ENCODE measurements at places on chromosomes 12 and 14.

DNA sequence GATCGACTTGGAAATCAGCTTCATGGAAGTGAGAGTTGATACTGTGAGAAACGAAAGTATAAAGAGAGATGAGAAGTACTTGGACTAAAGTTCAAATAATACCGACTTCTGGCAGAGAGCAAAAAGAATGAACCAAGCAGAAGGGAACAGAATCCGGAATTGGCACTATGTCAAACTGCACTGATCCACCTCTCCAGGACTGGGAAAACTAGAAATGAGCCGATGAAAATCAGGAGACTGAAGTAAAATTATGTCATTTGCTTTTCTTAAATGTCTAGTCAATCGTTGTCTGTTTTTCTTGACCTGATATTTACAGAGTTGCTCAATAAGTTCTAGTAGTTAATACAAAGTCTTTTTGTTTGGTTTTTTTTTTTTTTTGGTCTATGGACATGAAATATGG, 163.0 kb upstream of the FOXG1 start:
- no peak for DNase-seq

DNA sequence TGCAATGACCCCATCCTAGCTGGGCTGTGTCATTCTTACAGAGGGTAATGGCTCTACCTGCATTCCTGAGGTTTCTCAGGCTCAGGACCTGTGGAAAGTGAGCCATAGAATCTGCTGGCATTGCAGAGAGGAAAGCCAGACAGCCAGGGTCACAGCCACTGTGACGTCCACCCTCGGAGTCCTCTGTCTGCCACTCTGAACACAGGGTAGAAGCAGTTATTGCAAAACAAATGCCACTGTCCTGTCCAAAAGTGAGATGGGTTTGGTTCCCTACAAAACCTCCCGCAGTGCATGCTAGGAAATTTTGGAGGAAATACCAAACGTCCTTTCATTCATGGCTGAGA, 37.8 kb downstream of the TNFAIP2 start:
- DNase-seq, result no peak

DNA sequence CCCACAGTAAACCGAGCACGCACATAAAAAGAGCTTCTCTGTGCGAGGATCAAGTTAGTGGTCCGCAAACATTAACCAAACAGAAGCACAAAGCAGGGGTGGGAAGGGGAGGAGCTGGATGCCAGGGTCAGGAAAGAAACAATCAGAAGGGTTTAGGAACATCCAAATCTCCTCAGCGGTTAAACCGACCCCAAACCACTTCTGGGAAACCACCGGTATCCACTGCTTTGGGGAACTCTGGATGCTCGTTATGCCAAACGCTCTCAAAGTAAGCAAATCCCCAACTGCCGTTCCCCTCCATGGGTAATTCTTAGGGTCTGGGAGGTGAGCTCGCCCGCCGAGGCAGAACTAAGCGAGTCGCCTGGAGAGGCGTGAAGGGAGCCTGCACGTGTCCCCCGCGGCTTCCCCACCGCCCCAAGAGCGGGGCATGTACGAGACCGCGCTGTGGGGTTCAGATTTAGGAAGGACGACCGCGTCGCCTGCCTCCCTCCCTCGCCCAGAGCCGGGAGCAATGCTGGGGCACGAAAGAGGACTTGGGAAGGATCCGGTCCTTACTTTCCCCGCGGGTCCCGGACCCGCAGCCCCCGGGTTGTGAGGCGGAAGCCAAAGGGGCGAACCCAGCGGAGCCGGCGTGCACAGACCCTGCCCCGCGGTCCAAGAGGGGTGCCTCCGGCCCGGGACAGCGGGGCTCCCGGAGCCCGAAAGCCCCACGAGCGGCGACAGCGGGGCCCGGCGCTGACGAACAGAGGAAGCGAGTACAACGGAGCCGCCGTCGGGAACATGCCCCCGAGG, 711 bp downstream of the SBNO1 start:
- peak; percentile 12 for DNase-seq

GRCh38 chr12:92641291-92641690, 61.5 kb upstream of the PLEKHG7 start:
- no peak for DNase-seq

DNA sequence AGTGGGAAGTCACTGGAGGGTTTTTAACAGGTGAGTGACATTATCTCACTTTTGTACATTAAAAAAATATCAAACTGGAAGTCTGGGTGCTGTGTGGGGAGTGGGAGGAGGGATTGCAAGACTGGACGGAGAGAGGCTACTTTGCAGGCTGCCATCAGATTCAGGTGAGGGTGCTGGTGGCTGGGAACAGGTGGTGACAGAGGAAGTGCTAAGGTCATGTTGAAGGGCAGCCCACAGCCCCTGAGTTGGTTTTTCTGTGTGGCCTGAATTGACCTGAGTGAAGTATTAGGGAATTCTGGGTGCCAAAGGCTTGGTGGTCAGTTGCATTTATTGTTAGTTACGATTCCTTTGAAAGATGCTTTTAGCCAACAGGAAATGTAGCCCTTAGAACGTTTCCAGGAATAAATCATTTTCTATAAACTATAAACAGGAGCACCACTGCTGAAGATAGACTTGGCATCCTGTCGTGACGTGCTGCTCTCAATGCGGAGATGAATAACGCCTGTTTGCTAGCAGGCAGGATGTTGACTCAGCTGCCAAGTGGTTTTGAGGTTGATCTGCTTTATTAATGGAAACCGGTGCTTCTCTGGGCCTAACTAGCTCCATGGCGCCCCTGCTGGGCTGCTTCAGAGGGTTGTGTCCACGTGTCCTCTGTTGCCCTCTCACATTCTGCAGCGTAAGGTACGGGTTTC, 707.5 kb upstream of the TMEM132C start:
- no peak for DNase-seq

DNA sequence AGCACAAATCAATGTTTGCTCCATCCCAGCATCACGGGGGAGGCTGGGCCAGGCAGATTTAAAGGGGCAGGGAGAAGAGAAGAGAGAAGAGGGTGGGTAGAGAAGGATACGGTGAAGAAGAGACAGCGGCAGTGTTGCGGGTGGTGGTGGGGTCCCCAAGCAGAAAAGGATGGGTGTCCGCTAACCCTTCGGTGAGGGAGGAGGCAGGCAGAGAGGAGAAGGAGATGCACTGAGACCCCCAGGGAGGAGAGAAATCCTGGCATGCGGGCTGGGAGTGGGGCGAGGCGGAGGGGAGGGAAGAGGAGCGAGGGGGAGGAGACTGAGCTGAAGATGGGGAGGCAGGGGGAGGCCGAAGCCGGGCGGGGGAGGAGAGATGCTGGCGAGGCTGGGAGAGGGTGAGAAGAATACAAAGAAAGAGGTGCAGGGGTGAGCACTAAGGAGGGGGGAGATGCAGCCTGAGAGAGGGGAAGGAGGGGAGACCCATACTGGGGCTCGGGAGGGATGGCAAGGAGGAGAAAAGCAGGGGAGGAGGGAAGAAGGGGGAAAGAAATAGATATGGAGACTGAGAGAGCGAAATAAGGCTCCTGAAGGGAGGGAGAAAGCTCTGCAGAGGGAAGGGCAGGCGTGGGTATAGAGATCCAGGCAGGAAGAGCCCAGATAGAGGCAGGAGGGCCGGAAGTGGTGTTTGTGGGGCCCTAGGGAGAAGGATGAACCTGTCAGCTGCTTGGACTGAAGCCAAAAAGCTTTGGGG, at the start of gene JPH4:
Gene JPH4 (minus strand): TSS at position 231 of the 751 bp plus-strand sequence. CDS start 1,337 bp downstream, outside the sequence.
- no peak for DNase-seq

DNA sequence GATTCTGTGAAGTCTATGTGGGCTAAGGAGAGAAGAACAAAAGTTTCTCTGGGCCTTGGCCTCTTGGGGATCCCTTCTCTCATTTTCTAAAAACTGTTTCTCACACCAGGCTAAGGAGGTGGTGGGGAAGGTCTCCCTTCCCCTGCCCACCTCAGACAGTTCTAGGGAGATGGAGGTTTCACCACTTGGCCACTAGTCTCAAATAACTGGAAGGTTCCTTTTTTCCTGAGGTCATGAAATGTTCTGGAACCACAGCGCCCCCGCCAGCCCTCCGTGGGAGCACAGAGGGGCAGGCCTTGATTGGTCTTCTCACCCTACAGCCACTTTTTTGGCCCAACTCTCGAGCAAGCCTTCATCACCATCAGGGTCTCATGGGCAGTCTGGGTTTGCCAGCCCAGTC, 12.6 kb downstream of the C12orf43 start:
- no peak for DNase-seq

- DNase-seq, result no peak
These were observed 25.9 kb downstream of the SLC11A2 start for GRCh38 chr12:51000245-51000644.

DNA sequence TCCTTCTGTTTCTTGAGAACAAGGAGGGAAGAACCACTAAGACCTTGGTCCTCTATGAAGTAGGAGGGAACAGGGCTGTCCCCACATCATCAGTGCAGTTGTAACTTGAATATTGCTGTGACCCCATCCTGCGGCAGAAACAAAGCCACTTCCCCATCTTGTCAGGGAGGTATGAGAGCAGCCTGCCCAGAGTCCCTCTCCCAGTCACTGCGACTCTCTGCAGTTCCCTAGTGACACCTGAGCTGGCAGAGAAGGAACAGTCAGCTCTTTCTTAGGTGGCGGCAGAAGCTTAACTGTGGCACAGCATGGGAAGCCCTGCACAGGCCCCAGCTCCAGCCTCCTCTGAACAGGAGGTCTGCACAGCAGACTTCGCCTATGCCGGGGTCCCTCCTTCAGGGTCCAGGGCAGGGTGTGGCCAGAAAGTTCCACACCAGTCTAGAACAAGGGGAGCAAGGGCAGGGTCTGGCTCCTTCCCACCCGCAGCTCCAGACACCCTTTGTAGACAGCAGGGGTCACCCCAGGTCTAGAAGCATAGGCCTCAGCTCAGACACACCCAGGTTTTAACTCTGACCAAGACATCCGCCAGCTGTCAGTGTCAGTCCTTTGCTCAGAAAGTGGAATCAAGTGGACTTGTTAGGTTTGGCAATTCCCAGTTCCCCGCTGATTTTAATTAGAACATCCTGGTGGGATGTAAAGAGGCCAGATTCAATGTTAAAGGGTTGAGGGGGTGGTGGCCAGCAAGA, 36.8 kb downstream of the DEGS2 start:
- DNase-seq, result no peak

DNA sequence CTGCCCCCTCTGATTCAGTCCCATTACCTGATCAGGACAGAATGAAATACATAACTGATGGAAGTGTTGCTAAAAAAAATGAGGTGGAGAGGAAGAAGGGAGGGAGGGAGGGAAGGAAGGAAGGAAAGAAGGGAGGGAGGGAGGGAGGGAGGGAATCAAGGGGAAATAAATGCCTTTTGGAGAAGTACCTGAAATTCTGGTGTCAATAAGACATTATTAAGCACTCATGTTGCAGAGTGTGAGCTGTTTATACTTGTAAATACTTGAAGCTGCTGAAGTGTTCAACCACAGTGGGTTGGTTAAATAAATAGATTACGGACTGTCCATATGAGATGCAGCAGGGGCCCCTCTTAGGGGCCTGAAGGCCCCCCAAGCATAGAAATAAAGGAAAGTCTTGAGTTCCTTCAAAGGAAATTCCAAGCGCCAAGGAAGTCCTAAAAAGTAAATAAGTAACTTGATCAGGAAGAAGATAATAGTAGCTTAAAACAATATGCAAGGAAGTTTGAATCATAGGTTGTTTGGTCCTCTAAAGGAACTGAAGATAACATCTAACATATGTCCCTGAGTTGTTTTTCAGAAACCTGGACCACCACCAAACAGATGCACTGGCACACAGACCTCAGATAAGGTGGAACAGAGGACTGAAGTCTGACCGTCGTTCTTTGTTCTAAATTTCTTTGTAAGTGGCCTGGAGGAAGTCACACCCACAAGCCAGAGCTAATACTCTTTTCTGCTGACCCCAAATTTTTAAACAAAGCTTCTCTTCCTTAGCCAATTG, 110.8 kb downstream of the SEC23A start:
- no peak for DNase-seq

- DNase-seq, result no peak
These were observed 3.7 kb upstream of the TRPV4 start for GRCh38 chr12:109836916-109837315.

- DNase-seq, result peak; percentile 43
These were observed 21.6 kb downstream of the SPATS2 start for GRCh38 chr12:49388682-49389386.

- DNase-seq, result no peak
These were observed 109.9 kb downstream of the RIMBP2 start for GRCh38 chr12:130606231-130606630.

DNA sequence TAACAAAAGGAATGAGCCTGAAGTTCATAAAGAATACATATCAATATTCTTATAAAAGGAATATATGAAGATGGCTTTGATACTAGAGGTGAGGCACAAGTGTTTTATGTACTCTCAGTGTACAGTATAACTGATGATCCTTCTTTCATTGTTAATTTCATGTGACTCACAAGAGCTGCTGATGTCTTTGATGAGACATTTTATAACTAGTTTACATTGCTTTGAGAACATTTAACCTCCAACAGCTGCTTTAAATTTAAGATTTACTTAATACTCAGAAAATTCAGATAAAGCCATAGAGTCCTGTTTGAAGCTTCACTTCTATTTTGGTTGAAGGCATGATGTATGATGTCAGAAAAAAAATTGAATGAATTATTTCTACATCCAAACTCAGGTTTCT, 59.8 kb downstream of the WASHC4 start:
- no peak for DNase-seq

DNA sequence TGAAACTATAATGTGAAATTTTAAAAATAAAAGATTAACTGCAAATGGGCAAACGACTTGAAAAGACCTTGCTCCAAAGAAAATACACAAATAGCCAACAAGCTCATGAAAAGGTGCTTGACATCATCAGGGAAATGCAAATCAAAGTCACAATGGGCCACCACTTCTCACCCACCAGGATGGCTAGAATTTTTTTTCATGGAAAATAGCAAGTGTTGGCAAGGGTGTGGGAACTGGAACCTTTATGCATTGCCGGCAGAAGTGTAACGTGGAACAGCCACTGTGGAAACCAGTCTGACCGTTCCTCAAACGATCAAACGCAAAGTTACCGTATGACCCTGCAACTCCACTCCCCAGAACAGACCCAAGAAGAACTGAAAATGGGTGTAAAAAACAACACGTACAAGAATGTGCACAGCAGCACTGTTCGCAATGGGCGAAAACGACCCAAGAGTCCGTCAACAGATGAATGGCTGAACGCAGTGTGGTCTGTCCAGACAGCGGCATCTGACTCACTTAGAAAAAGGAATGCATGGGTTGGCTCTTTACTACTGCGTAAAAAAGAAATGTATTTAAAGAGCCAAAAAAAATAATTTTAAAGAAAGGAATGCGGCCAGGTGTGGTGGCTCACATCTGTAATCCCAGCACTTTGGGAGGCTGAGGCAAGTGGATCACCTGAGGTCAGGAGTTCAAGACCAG, 40.2 kb downstream of the SCARB1 start:
- DNase-seq, result no peak

DNA sequence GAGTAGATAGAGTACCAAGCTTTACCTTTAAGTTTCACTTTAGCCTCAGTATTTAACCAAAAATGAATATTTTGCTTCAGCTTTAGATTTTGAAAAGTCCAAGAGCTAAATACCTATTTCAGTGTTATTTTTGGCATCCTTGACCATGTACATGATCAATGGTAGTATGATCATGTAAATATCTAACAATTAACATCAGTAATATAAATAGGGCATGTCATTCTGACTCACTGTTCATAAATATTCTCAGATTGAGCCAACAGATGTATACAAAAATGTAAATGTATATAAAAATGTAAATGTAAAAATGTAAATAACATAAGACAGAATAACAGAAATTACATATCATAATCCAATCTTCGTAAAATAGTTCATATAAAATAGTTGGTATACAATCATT, 15.3 kb upstream of the NOXRED1 start:
- no peak for DNase-seq

GRCh38 chr14:94752591-94753436, 17.1 kb downstream of the GSC start:
- DNase-seq, result no peak

GRCh38 chr12:9706086-9706685, 26.7 kb downstream of the CLECL1 start:
- no peak for DNase-seq

Data from activated CD8-positive, alpha-beta memory T cell treated with anti-CD3 and anti-CD28 coated beads for 1 hour (primary cell).